Spinal cord (tissue), 10 donors: ENCODE measurements at places on chromosomes 5 and 9.
A peak's percentile ranks its signal among the peaks of the same experiment; 100 is the strongest.

- DNase-seq: no peak
Observed at GRCh38 chr9:127535834-127536233, 76.2 kb upstream of the STXBP1 start.

GRCh38 chr9:89592963-89593726, 11.7 kb upstream of the GADD45G start:
- no peak for DNase-seq

- DNase-seq: no peak
Observed at GRCh38 chr5:127586811-127587210, 62.1 kb upstream of the CTXN3 start.

- DNase-seq: no peak
Observed at GRCh38 chr5:75847561-75848021, 130.4 kb upstream of the POC5 start.

DNA sequence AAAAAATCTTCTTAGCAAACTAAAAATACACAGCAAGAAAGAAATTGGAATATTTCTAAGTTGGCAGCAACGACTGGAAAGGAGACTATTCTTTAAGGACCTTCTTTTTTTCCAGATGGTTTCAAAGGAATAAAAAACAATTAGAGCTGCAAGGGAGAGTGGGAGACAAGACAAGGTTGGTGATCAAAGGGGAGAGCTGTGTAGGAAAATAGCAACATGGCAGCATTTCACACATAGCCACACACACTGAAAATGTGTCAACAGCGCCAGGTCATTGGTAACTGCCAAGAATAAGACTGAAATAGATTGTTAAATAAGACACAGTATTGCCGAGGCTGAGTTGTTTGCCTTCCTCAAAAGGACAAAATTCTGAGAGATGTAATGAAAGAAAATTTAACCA, 88.1 kb upstream of the TLE1 start:
- DNase-seq: no peak

- DNase-seq: no peak
Observed at GRCh38 chr9:81634915-81635516, 54.3 kb downstream of the TLE1 start.

GRCh38 chr5:131536211-131536826, 98.7 kb downstream of the RAPGEF6 start:
- DNase-seq: no peak

DNA sequence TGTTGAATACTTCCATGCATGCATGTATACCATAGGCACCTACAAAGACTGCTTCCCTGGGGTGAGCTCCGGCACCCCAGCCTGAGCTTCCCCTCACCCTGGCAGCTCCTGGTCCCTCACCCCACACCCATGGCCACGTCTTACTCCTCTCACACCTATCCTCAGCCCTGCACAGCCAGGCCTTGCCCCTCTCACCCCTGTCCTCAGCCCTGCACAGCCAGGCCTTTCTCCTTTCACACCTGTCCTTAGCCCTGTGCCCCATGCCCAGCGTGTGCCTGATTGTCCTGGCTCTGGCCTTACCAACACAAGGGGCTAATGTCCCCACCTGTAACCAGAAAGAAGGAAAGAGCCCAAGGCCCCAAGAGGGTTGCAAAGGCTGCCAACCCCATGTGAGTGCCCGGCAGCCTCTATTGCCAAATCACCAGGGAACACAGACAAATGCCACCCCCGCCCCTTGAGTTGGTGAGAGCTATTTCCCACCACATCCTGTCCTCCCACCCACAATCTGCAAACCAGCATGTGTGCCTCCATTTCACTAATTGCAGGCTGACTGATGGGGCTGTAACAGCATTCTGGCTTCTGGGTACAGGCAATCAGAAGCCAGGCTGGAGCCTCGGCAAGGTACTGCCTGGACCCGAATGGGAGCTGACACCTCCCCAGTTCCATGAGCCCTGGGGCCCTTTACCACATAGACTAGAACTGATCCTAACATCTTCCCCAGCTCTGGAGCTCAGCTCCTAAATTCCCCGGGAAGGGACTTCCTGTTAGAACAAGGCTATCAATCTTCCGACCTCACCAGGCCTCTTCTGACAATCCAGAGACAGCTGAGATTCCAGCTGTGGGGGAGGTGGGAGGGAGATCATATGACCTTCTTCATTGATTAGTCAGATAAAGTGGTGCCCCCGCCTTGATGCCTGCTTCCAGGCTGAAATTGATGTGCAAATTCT, 78.2 kb downstream of the FAM114A2 start:
- no peak for DNase-seq

- no peak for DNase-seq
Observed at GRCh38 chr5:160799184-160799583, 52.8 kb downstream of the ATP10B start.

GRCh38 chr5:169886033-169886432, 94.3 kb downstream of the INSYN2B start:
- DNase-seq: no peak

GRCh38 chr5:143121135-143121475, 282.4 kb downstream of the NR3C1 start:
- no peak for DNase-seq

DNA sequence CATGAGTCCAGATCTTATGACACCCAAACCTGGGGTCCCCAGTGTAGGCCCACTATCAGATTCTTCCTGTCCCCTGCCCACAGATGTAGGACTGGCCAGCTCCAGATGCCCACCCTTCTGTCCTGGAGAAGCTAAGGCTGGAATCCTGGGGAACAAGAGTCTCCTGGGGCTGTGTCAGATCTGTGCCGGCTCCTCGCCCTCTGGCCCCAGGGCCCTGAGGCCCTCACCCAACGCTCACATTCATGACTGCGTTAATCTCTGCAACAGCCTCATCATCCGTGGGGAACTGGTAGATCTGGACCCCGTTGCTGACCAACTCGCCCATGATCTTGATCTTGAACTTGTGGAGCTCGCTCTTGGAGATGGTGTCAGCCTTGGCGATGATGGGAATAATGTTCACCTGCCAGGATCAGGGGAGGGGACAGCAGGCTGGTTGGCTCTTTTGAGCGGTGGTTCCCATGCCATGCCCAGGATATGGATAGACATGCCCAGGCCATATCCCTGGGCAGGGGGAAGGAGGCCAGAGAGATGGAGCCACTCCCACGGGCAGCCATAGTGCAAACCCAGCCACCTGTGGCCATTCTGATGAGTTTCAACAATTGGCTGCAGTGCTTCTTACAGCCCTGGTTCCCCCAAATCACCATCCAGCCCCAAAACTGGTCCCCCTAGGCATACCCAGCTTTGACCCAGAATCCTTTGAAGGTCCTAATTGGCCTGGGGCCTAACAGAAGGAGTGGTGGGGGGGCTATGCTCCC, 14.6 kb downstream of the SEPTIN8 start:
- no peak for DNase-seq

- DNase-seq: no peak
Observed at GRCh38 chr9:114288193-114289091, 34.5 kb upstream of the ORM1 start.

DNA sequence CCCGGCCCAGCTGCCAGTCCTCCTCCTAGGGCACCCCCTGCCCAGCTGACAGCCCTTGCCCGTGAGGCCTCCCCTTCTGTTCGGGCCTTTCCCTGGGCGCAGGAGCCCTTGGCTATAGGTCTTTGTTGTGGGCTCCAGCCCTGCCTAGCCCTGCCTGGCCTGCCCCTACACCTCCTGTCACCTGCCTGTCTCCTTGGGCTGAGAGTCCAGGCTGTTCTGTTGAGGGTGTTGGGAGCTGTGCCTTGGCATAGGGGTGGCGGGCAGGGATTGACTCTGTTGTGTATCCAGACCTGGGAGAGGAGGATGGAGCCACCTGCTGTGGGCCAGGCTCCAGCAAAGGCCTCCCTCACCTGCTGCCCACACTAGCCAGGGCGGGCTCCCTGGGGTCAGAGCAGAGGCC, 11.6 kb downstream of the FCN2 start:
- no peak for DNase-seq

GRCh38 chr9:83622433-83622938, 457 bp upstream of the IDNK start:
- DNase-seq: no peak

- DNase-seq: no peak
Observed at GRCh38 chr9:93300175-93300572, 116.2 kb downstream of the WNK2 start.

DNA sequence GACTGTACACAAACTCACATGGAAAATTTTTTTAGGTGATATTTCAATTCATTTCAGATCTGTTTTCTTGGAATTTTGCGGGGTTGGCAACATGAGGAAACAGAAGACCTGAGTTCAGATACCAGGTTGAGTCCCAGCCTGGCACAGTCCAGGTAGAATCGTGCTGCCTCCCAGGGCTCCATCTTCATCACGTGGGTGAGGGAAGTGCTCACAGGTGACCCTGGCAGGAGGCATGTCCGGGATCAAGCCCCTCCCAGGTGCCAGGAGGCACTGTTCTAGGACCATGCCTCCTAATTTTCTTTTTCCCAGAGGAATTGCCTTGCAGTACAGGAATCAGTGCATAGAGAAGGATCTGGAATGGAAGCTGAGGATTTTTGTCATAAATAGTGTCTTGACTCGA, 318.3 kb upstream of the IRX4 start:
- DNase-seq: no peak

GRCh38 chr9:34376596-34377403, at the start of gene MYORG:
MYORG (minus strand) TSS chr9:34376898; CDS start chr9:34372943, 3,955 bp downstream.
- peak; percentile 66 for DNase-seq

DNA sequence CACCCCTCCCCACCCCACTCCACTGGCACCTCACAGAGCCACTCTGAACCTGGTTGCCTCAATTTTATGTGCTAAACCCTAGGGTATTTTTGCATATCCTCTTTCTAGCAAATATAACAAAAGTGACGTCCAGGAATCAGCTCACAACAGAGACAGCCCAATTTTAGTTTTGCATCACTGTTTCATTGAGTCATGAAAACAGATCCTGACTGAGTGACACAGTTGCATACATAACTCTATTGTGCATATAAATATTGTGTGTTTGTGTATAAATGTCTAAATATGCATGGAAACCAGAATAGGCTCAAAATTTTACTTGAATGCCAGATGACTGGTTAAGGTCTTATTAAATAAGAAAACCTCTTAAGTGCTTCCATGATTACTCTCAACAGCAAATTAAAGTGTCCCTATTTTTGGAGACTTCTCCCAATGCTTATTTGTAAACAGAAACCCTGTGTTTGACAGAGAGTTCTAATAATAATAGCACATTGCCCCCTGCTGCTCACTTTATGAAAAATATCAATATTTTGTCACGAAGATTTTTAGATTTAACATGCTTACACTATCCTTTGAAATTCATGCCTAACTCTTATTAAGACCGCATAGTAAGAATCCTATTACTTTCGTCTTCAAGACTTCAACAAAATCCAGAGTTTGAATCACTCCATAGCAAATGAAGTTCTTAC, 75.5 kb upstream of the PRRC1 start:
- no peak for DNase-seq

- peak; percentile 47 for DNase-seq
Observed at GRCh38 chr9:124212381-124213050, 45.2 kb upstream of the NEK6 start.

DNA sequence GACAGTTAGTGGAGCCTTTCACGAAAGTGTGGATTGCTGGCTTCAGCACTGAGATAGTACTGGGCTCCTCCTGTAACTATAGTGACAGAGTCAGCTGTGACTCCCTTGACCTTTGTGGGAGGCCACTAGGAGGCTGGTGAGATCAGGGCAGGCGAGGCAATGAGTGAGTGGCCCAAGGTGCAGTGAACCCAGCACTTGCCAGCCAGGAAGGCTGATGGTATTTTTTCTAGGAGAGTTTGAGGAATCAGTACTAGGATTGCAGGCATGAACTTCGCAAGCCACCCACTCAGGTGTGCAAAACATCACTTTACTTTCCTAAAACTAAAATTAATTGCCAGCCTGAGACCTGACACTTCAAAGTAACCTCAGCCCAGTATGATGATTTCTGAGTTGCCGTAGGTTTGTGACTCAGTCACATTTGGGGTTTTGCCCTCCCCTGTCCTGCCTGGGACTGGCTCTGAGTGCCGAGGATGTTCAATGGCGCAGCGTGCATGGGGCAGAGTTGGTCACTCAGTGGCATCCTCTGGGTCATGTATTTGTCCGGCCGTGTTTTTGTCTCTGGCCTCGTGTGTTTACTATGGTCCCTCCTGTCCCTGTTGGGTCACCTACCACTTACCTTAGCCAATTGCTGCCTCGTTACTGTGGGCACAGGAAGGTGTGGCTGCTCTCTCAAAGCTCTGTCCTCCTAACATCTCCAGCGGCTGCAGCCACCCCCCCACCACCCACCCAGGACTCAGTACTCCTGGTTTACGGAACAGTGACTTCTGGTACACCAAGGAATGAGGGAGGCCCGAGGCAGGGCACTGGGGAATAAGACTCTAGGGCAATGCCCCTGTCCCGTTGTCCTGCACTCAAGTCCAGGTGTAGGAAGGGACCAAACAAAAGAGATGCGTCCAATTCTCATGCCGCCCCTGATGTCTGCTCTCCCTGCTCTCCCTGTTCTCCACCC, 67.2 kb downstream of the IL31RA start:
- no peak for DNase-seq

- no peak for DNase-seq
Observed at GRCh38 chr9:135000647-135001245, 83.0 kb upstream of the FCN1 start.

DNA sequence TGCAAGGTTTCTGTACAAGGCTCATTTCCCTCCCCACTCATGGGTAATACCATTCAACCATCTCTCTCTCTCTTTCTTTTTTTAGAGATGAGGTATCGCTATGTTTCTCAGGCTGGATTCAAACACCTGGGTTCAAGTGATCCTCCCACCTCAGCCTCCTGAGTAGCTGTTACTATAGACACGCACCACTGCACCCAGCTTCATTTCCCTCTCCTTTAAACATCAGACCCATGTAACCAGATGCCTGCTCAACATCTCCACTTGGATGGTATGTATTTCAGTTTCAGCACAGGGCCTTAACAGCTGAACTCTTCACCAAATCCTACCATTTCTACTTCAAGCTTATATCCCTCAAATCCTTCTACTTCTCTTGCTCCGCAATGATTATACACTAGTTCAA, 117.4 kb downstream of the SSBP2 start:
- no peak for DNase-seq

DNA sequence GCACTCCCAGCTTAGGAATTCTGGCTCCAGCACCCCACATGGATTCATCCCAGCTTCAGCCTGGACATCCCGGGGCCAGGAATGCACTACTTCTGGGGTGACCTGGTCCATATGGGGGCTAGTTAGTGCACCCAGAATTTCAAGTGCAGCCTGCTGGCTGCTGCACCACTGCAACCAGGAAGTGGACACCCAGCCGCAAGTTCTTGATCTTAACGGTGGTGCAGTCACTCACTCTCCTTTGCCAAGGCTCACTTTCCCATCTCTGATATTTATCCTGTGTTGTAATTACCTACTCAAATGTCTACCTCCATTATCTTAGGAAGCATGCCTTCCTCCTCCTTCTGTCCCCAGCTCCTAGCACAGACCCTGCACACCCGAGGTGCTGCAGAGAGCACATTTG, 26.2 kb upstream of the RAB14 start:
- no peak for DNase-seq

GRCh38 chr9:133713150-133713959, 24.8 kb downstream of the SARDH start:
- no peak for DNase-seq

GRCh38 chr9:68844157-68844556, 139.1 kb downstream of the PIP5K1B start:
- no peak for DNase-seq
